Right ventricle myocardium superior (tissue), 1 donor: ENCODE measurements at places on chromosomes 13 and 19.

DNA sequence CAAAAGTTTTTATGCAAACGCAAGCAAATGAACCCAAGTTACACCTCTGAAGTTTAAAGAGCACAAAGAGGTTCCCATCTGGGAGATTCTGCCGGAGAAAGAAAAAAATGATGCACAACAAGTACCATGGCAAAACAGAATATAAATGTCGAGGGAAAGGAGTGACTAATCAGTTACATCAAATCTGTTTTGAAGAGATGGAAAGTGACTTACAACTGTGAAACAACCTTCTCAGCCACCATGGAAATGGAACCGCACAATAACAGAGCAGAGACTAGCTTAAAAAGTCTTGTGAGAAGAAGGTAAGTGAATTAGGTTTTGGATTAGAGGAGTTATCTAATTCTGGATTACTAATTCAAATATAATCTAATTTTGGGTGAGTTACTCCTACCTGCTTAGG lies 2.4 kb downstream of the HSPH1 start:
- DNase-seq: no peak

- DNase-seq: no peak
These were observed 444.8 kb downstream of the SLITRK5 start for GRCh38 chr13:88115976-88116375.

DNA sequence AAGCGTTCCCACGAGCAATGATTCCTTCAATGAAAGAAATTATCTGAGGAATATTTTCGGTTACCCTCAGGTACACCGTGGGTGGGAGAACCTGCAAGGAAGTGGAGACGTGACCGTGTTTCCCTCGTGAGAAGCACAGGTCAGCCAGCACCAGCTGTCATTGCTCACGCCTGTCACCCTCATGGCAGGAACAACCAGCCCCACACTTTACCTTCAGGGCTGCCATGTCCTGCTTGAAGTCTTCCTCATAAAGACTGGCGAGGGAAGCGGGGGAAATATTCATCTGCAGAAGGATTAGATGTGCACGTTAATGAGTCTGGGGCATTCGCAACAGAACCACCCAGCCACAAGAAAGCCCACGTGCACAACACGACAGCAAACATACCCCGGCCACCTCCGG lies 18.2 kb downstream of the CARS2 start:
- DNase-seq: no peak

GRCh38 chr13:62512194-62513141 lies 1096.8 kb upstream of the PCDH20 start:
- DNase-seq: peak; percentile 12

DNA sequence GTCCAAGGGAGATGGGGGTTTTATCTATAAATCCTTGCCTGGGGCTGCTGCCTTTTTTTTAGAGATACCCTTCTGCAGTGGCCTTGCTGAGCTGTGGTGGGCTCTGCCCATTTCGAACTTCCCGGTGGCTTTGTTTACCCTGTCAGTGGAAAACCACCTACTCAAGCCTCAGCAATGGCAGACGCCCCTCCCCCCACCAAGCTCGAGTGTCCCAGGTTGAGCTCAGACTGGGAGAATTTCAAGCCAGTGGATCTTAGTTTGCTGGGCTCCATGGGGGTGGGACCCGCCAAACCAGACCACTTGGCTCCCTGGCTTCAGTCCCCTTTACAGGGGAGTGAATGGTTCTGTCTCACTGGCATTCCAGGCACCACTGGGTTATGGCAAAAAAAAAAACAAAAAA lies 21.6 kb downstream of the LGALS13 start:
- no peak for DNase-seq
